ENCODE measurements at places on chromosomes 12 and 14.
A peak's percentile ranks its signal among the peaks of the same experiment; 100 is the strongest.

- DNase-seq: no peak
Measured at GRCh38 chr12:29187756-29188155, 38.7 kb downstream of the FAR2 start.

DNA sequence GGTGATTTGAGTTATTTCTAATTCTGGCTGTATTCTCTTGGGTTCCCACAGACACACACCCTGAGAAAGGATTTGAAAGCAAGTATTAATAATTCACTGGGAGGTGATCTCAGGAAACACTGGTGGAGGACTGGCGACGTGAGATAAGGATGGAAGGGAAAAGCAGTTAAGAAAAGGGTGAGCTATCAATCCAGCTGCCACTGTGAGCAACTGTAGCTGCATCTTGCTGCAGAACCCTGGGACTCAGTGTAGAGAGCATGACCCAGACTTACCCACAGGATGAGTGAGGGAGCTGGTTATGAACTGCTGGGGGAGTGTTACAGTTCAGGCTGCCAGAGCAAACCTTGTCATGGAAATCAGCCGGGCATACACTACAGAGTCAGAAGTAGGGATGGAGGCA, 71.9 kb downstream of the RESF1 start:
- no peak for DNase-seq

- no peak for DNase-seq
Measured at GRCh38 chr12:63980211-63980610, 135.7 kb downstream of the SRGAP1 start.

GRCh38 chr12:52221912-52222457, 11.1 kb upstream of the KRT7 start:
- no peak for DNase-seq

GRCh38 chr12:104704224-104704779, 247.6 kb downstream of the CHST11 start:
- DNase-seq: no peak

DNA sequence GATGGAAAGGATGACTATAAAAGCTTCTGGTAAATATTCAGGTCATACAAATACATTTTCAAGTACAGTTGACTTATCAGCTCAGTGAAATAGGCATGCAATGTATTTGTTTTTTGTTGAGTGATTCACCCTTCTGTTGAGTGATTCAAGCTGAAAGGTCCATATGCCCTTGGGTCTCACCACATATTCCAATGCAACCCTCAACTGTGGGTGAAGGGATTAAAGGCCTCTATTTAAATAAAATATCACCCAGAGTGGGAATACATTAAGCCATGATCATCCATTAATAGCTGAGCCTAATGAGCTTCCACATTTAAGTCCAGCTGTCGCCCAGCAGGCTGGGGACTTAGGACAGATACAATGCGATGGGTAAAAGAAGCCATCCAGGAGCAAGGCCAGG, 120.2 kb downstream of the CRACR2A start:
- DNase-seq: no peak

DNA sequence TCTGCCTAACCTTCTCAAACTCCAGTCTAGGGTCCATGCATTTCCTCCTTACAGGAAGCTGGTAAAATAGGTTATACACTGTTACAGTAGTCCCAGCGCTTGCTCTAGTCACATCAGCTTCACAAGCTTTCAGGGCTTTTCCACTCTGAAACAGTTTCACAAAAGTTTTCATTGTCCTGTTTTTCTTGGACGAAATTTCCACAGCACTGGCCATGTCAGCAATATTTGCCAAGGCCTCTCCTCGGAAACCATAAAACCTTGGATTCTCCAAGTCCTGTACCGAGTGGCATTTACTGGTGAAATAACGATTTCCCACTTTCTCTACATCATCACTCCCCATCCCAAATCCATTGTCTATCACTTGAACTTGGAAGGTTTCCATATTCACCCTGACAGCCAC, 2.1 kb downstream of the MLH3 start:
- DNase-seq: no peak

DNA sequence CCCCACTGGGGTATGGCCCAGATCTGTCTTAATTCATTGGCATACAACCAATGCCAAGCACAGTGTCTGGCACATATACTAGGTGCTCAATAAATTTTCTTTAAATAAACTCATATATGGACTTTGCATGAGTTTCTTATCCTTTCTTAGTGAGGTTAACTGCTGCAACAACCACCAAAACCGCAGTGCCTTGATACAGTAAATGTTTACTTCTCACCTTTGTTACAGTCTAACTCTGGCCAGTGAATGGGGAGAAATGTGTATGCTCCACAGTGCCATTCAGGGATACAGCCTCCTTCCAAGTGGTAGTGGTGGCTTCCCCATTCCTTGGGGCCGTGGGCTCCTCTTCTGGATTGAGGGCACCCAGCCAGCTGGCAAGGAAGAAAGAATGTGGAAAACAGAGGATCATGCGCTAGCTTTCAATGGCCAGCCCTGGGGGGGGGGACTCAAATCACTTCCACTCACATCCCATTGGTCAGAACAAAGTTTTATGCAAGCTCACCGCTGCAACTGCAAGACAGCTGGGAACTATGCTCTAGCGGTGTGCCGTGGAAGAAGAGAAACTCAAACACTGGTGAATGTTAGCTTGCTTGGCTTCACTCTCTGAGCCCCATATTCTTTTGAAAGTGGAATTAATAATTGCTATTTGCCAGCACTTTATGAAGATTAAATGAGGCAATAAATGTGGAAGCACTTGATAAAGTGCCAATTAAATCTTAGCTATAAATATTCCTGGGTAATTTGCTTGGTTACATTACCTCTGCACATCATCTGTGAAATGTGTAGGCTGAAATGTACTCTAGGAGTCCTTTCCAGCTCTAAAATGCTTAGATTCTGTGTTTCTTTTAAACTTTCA, 51.0 kb upstream of the SOCS2 start:
- DNase-seq: no peak

DNA sequence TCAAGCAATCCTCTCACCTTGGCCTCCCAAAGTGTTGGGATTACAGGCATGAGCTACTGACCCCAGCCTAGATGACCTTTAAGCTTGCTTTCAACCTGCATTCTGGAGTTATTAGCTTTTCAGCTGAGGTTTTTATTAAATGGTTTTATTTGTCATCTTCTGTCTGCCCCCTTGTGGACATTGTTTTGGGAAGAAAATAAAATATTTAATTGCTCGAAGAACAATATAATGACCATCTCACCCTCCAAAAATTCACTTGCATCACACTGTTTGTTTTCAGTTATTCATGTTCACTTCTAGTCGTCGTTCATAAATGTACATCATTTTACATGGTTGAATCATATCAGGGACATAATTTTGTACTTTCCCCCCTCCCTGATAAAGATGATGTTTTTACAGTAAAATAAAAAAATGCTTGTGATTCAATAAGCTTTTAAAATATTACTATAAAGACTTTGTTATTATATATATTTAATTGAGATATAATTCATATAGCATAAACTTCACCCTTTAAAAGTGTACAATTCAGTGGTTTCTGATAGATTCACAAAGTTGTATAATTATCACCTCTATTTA, 10.1 kb upstream of the SPATS2 start:
- DNase-seq: no peak

DNA sequence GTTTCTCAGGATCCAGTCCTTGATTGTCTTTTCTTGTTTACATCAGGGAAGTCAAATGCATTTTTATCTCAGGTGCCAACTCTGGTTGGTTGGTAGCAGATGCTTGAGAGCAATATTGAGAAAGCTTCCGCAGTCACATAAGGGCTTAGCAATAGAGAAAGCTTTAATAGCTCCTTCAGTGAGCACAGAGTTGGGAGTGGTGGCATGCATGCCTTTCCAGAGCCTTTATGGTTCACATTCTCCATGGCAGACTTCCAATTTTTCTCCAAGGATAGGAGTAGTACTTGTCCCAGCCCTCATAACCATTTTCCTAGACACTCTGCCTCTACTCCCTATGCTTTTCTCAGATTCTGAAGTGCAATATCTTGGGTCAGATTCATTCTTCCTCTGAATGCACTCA, 280.4 kb downstream of the AEBP2 start:
- no peak for DNase-seq

GRCh38 chr14:23068789-23069412, 11.6 kb upstream of the CDH24 start:
- DNase-seq: no peak

DNA sequence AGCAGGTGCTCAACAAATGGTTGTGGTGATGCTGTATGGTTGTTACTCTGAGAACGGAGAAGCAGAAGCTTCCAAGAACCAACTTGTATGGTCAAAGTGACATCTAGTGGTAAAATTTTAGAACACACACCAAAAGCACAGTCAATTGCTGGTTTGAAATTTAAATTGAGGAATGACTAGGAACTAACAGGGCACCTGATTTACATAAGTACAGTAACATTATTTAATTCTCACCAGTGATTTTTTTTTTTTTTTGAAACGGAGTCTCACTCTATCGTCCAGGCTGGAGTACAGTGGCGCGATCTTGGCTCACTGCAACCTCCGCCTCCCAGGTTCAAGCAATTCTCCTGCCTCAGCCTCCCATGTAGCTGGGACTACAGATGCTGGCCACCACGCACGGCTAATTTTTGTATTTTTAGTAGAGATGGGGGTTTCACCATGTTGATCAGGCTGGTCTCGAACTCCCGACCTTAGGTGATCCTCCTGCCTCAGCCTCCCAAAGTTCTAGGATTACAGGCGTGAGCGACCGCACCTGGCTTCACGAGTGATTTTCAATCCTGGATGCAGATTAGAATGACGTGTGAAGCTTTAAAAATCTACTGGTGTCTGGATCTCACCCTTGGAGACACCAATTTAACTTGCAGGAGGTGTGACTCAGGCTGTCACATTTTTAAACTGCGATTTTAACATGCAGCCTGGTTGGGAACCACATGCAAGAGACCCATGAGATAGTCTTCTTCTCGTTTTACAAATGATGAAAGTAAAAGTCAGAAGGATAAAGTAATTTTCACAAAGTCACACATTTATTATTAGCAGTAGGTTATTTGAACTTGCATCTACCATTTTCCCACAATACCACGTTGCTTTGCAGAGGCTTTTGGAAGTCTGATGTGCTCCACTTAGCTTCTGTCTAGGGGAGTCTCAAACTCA, 14.1 kb upstream of the NUMB start:
- peak; percentile 87 for DNase-seq

DNA sequence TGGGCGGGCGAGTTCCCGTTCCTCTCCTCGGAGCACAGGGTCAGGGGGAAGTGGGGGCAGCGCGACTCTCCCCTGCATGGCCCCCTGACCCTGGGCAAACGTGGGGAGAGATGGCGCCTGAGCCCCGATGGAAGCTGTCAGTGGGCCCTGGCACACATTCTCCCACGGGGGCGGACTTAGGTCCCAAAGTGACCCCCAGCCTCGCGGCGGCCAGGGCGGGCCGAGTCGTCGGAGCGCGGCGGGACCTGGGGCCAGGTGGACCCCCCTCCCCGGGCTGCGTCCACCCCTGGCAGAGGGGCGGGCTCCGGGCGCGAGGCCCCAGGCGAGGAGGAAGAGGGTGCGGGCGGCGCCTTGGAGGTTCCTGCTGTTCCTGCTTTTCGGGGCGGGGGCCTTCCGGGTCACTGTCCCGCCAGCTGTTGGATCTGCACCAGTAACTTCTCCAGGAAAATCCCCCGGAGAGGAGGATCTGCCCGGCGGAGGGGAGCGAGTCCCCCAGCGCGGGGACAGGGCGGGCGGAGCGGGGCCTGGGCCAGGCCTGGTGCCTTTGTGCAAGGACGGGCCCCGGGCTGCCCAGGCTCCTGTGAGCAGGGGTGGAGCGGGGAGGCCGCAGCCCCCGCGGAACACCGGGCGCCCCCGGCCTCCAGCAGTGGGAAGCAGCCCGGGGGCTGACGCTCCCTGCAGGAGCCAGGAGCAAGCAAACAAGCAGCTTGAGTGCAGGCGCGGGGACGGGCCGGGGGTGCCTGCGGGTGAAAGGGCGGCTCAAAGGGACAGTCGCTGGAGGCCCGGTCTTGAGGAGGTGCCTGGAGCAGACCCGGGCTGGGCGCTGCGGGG, 15.3 kb downstream of the TNFAIP2 start:
- no peak for DNase-seq

- no peak for DNase-seq
Measured at GRCh38 chr12:52267266-52267665, 7.2 kb upstream of the KRT86 start.

- peak; percentile 95 for DNase-seq
Measured at GRCh38 chr14:91390165-91390778, 27.3 kb downstream of the CCDC88C start.

DNA sequence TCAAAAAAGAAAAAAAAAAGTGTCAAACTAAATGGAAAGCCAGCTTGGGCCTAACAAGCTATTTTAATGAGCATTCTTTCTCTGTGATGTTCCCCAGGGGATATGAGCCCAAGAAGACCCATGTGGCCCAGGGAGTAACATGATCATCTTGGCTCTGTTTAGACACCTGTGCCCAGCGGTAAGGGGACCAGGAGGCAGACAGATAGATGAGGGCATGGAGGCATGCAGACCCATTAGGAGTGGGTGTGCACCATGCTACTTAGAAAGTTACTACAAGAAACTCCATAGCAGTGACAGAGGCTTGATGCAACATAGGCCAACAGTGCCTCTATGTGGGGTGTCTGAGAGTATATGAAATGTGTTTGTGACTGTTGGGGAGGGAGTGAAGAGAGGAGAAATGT, 3.1 kb upstream of the CREBL2 start:
- peak; percentile 86 for DNase-seq

DNA sequence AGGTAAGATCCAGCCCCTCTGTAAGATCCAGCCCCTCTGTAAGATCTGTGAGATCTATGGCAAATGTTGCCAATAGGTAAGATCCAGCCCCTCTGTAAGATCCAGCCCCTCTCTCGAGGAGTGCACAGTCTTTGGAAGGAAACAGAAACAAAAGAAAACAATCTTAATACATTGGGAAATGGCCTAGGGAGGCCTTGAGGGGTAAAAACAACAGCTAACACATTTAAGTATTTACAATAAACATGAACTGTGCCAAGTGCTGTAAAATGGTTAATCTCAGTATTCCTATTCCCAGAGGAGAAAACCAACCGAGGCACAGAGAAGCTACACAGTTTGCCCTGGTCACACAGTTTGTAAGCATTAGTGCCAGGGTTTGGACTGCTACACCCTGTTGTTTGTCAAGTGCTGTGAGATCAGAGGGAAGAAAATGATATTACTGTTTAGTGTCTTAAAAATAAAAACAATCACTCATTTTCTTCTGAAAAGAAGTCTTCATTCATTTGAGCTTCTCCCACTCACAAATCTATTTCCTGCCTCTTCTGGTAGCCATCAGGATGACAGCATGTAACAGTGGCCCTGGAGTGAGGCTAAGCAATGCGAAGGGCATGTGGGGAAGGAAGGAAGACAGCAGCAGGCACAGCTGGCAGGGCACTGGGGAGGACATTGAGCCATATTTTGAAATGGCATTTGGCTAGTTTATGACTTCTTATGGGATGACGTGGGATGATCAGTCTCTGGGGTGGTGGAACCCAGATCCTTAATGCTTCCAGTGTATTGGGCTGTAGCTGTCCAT, 118.7 kb upstream of the PTPRQ start:
- no peak for DNase-seq

- no peak for DNase-seq
Measured at GRCh38 chr12:102567031-102567985, 86.9 kb upstream of the IGF1 start.

All from NCI-H2171 treated with DMSO at 0.1 percent for 48 hours (cell line).